T-helper 1 cell (primary cell): ENCODE measurements at places on chromosomes 2 and 18.

GRCh38 chr2:150817422-150817821, 330.0 kb upstream of the RND3 start:
- no peak for DNase-seq

GRCh38 chr2:120786038-120786960, 50.6 kb downstream of the GLI2 start:
- no peak for DNase-seq

DNA sequence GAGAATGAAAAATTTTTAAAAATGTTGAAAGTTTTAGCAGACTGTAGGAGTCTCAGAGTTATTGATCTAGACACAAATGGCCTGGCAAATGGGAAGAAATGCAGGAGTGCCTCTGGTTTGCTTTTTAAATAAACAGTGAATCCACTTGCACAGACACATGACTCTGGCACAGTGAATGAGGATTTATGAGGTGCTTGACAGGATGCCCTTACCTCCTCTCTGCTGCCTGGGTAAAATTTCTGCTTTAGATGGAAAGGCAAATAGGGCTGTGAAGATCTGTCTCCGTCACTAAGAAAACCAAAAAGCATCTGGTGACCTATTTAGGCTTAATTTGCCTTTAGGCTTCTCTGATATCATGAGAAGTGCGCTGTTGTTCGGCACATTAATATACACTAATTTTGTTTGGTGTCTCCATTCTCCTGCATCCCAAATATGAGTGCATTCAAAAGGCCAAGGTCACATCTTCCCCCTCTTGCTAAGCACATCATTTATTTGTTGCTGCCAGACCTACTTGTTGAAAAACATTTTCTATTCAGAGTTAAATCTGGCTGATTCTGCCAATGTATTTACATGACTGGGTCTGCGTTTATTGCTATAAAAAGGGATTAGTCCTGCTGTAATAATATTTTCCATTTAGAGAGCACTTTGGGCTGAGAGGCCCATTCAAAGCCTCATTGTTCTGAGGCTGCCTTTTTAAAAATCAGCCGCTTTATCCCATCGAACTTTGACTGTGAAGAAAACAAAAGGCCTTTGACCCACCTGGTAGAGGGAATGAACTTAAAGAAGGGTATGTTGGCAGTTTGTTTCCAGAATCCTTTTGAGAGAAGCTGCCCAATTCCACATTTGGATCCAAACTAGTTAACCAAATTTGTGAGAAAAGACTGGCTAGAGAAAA, 94.9 kb downstream of the RNF152 start:
- DNase-seq: no peak

- DNase-seq: no peak
Observed at GRCh38 chr2:58895857-58896256, 654.7 kb upstream of the FANCL start.

DNA sequence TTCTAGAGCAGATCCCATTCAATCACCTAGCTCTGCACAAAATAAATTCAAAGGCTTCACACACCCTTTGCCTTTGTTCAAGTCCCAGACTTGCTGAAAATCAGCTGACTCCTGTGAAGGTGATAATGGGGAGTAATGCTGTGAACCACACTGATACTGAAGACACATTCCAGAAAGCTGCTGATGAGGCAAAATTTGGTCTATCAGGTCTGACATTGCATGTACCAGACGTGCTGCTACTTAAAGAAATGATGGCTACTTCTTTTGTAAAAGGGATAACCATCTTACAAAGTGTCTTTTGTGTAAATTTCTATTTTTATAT, 7.8 kb upstream of the CTIF start:
- no peak for DNase-seq

GRCh38 chr18:24914685-24915084, 437.3 kb downstream of the ZNF521 start:
- DNase-seq: no peak
